ENCODE measurements at places on chromosomes 5 and 9.

- no peak for DNase-seq
These were observed 313.5 kb downstream of the AGTPBP1 start for GRCh38 chr9:85428230-85428629.

GRCh38 chr9:87497604-87498045 lies at the start of gene DAPK1:
TSS of gene DAPK1 (plus strand) at chr9:87497867. CDS start at chr9:87499078, 1,211 bp downstream.
- no peak for DNase-seq

- DNase-seq: no peak
These were observed 454.1 kb upstream of the NUDT12 start for GRCh38 chr5:104016646-104017045.

GRCh38 chr9:120859361-120859760 lies 16.6 kb upstream of the PSMD5 start:
- DNase-seq: no peak

GRCh38 chr9:87063871-87064270 lies 116.6 kb upstream of the GAS1 start:
- DNase-seq: no peak

GRCh38 chr5:132433141-132433540 lies 57.4 kb downstream of the IRF1 start:
- DNase-seq: no peak

DNA sequence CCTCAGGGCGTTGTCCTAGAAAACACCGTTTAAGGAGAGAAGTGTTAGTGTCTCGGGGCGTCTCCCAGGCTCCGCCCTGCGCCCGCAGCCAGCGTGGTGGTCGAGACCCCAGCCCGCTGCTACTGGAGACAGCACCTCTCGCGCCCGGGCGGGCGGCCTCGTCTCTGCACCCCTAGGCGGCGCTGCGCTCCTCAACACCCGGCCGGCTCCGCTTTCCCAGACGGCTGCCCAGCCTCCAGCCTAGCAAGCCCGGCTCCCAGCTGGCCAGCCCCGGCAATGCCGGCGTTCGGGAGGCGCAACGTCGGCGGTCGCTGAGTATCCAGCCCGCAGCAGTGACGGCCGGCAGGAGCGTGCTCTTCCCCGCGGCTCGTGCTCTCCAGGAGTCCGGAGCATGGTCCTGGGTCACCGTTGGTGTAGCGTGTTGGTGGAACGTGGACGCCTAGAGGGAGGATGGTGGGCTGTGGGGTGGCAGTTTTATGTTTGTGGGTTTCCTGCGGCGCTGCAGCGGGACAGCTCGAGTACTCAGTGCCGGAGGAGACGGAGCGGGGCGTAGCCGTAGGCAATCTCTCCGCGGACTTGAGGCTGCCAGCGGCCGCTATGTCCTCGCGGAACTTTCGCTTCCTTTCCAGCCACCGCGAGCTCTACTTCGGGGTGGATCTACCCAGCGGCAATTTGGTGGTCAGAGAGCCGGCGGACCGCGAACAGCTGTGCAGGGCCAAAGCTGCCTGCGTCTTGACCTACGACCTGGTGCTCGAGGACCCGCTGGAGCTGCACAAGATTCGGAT lies 536 bp downstream of the PCDHAC1 start:
- DNase-seq: no peak

DNA sequence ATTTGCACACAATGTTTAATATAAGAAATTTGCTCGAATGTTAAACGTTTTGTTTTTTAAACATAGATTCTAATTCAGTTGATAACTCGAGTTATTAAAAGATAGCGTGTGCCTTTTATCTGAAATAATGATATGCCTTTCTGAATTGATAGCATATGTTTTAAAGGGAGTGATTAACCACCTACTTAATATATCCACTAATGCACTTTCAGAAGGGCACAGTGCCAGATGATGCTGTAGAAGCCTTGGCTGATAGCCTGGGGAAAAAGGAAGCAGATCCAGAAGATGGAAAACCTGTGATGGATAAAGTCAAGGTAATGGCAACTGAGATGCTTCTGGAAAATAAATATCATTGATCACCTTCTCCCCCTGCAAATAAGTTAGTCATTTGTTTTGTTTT lies 53.9 kb downstream of the ERAP1 start:
- DNase-seq: no peak

DNA sequence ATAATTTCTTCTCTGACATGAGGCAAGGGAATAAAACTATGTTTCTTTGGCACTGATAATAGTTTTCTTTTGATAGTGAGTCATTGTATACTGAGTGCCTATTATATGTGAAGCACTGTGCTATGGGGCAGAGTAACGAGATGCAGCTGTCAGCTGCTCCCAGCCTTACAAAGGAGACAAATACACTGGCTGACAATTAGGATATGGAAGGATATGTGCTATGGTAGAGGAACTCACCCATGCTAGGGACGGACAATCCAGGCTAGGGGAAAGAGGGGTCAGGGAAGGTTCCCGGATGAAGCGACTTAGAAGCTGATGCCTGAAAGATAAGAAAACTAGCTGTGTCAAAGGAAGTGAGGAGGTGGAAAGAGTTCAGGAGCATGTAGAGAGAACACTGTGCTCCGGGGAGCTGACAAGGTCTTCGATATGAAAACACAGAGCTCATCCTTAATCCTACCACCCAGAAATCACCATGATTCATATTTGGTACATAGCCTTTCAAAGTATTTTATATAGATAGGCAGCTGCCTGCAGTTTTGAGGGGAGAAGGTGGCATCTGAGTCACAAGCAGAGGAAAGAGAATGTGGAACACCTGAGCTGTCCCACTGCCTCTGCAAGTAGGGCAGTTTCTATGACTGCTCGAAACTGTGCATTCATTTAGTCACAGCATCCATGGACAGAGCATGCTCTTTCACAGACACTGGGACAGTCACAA lies 12.1 kb downstream of the BSPRY start:
- no peak for DNase-seq

DNA sequence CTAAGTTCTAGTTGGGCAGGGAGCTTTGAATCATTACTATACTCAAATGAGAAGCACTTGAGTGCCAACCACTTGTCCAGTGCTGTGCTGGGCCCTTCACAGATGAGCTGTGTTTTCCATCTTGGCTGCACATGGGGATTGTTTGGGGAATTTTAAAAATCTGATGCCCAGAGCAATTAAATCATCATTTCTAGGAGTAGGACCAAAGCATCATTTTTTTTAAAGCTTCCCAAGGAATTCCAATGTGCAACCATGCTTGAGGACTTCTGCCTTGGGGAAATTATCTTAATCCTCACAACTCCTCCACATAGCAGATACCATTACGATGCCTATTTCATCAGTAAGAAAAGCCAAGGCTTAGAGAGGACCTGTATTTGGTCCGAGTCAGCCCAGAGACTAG lies 131.4 kb downstream of the TMEM174 start:
- DNase-seq: no peak

DNA sequence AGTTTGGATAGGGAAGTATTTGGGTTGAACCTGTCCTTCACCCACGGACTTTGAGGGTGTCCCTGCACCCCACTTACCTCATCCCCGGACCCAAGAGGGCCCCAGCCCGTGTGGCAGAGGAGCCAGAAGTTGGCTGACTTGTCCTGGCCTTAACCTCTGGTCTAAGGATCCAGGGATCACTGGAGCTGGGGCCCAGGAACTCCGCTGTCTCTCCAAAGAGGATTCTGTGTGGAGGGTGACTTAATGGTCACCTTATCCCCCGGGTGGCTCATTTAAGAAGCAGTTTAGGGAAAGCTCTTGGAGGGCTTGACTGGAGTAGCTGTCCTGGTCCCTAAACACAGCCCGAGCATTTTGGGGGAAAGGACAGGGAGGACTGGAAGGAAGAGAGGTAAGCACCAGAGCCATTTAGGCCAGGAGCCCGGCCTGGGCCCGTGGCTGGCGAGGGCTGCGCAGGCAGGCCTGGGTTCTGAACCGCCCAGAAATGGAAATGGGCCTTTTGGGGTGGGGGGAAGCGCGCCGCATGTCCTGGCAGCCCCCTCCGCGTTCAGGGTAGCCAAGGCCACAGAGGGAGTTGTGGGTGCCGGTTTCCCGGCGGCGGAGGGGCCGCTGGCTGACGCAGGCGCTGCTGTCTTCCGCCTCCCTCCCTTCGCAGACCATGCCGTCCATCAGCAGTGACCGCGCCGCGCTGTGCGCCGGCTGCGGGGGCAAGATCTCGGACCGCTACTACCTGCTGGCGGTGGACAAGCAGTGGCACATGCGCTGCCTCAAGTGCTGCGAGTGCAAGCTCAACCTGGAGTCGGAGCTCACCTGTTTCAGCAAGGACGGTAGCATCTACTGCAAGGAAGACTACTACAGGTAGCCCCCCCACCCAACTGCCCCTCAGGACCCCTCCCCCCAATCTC lies 2.0 kb downstream of the LHX2 start:
- no peak for DNase-seq

GRCh38 chr5:113663879-113664541 lies 150.5 kb downstream of the YTHDC2 start:
- peak; percentile 6 for DNase-seq

DNA sequence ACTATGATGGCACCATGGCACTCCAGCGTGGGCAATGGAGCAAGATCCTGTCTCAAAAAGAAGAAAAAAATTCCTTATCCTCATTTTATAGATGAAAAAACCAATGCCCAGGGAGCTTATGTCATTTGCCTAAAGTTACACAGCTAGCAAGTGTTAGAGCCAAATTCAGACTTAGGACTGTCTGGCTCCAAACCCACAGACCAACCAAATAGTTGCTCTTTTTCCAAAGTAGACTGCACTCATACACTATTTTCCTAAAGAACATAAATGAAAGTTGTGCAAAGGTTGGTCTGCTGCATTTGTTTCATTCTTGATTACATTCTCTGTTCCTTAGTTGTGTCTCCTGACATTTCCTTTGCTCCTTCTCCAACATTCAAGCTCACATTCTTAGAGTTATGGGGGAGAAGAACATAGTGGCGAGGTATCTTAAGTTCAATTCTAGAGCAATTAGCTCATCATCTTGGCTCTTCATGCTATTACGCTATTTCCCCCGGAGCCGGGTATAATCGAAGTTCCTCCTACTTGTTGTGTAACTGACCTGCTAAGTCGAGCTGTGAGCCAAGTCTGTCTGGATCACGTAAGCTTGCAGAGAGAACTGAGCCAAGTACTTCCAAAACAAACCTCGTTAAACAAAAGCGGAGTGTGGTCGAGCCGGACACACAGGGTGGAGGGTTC lies 138.3 kb downstream of the RFK start:
- DNase-seq: no peak

DNA sequence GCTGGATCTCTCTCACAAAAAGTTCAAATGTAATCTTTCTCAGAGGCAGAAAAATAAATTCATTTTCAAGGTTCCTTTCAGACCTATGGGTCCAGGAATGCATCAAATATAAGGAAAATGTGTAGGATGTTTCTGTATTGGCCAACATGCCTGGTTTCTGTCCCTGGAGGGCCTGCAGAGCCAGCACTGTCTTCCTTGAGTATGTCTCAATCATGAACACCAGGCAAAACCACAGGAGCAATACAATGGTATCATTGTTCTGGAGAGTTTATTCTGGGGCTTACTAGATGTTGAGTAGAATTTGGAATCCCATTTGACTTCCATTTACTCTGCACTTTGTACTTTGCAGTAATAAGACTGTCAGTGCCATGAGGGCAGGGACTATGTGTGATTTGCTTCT lies 23.5 kb downstream of the INSYN2B start:
- no peak for DNase-seq

DNA sequence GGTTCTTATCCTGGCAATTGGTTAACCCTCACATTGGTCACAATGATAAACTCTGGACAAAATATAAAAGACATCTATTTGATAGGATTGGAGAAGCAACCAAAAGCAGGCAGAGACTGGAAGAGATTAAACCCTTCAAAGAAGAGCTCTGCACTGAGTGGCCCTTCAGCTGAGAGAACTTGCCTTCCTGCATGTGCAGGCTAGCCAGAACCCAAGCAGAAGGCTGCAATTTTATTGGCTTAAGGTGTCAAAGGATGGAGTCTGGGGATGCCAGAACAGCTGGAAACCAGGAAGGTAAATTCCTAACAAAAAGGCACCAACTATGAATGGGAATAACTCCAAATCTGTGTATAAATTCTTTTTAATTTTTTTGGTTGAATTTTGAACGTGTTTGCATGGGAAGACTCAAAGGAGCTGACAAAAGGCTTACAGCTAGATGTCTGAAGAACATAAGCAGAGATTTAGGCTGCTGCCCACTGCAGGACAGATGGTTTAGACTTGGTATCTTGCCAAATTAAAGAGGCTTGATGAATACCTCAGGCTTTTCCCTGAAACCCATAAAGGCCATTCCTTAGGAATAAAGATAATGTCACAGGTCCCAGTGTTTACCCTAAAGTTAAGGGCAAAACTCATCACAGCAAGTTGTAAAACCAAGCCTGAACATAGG lies 66.3 kb downstream of the NR2F1 start:
- no peak for DNase-seq

- DNase-seq: no peak
These were observed 69.5 kb upstream of the UNC5A start for GRCh38 chr5:176740702-176741496.

- no peak for DNase-seq
These were observed 26.1 kb downstream of the NCBP1 start for GRCh38 chr9:97659771-97660170.

DNA sequence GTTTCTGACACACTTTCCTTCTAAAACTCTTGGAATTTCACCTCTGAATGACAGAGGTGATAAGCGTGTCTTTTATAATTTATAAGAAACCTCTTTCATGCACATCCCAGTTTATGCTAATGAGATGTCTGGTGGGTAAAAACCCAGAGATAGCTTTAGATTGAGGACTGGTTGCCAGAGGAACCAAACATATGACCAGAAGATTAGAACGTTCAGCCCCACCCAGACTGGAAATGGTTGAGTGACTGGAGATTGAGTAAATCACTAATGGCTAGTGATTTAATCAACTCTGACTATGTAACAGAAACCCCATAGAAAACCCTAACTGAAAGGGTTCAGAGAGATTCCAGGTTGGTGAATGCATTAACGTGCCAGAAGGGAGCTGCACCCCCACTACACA lies 69.2 kb downstream of the CDH18 start:
- DNase-seq: no peak

DNA sequence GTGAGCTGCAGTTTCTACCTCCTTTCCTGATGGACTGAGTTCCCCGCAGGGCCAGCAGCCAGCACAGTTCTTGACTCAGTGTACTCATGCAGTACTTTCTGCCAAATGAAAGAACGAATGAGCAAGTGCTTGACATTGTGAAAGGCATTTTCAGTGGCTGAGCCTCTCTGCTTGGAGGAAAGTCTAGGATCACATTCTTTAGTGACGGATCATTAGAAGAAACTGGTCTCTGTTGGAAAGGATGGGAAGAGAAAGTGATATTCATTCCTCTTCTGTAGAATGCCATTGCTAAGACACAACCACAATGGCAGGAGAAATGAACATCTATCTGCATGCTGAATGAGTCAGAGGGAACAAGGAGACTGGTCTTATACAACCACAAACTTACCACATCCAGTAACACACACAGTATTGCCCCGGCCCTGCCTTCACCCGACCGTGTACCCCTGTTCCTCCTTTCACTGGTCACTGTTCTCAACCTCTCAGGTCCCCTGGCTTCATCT lies 206.9 kb downstream of the CRB2 start:
- no peak for DNase-seq

DNA sequence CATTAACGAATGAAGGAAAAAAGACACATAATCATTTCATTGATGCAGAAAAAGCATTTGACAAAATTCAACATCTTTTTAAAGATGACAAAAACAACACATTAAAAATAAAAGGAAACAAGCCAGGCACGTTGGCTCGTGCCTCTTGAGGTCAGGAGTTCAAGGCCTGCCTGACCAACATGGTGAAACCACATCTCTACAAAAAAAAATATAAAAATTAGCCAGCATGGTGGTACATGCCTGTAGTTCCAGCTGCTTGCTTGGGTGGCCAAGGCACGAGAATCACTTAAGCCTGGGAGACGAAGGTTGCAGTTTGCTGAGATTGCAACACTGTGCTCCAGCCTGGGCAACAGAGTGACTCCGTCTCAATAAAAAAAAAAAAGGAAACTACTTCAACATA lies 77.0 kb downstream of the ERCC6L2 start:
- DNase-seq: no peak

- no peak for DNase-seq
These were observed 72.7 kb upstream of the ORM1 start for GRCh38 chr9:114250235-114250568.

Measured in stimulated activated CD4-positive, alpha-beta T cell treated with anti-CD3 and anti-CD28 coated beads, Interleukin-1b, Interleukin-23, amount 100 ng/mL, for 1 hour (primary cell).